ENCODE measurements at places on chromosomes 1 and 21. TPM values are rescaled to one million over a fixed set of nuclear protein-coding genes. Genes with fewer than 3 reads are reported as not detected.
A peak's percentile ranks its signal among the peaks of the same experiment; 100 is the strongest.

The S100A5 gene
- polyA plus RNA-seq: not detected

The ADPRS gene
- polyA plus RNA-seq: 16.2 TPM

The LCE1C gene
- polyA plus RNA-seq: not detected

The CA14 gene
- polyA plus RNA-seq: 1.1 TPM

The MYBPH gene
- polyA plus RNA-seq: not detected

The BNIPL gene
- not detected for polyA plus RNA-seq

The ITLN1 gene
- not detected for polyA plus RNA-seq

The COL6A2 gene
- polyA plus RNA-seq: 0.17 TPM

DNA sequence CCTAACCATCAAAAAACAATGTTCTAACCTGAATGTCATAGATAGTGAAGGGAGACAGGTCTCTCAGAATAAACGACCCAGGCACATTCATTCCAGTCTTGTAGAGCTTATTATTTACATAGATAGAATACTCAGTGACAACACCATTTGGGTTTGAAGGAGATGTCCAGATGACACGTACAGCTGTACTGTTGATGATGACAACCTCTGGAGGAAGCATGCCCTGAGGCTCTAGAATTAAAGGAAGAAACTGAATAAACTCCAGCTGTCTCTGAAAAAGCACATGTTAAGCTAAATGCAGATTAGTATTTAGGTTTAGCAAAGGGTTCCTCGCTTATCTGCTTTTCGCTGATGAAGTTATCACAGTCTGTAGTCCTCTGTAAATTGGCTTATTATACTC is 277.2 kb downstream of the KCTD3 start:
- H3K36me3 ChIP-seq: no peaks in the 10 kb centered on the region
- H3K27ac ChIP-seq: no peak overlapping the region

DNA sequence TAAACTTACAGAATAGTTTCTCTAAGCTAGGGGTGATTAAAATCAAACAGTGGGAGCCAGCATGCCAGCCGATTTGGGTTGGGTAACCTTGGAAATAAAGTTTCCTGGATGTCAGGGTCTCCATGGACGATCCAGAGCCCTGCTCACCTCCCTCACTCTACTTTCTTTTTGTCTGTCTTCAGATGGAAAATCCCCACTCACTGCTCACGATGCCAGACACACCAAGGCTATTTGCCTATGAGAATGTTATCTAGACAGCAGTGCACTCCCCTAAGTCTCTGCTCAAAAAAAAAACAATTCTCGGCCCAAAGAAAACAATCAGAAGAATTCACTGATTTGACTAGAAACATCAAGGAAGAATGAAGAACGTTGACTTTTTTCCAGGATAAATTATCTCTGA is 13.9 kb downstream of the SLAMF7 start:
- H3K4me1 ChIP-seq: peaks cover 7% of the 10 kb centered on the region
- no peak for DNase-seq
- H3K4me3 ChIP-seq: no peak overlapping the region
- H3K36me3 ChIP-seq: no peaks in the 10 kb centered on the region
- no peaks in the 10 kb centered on the region for H3K27me3 ChIP-seq

DNA sequence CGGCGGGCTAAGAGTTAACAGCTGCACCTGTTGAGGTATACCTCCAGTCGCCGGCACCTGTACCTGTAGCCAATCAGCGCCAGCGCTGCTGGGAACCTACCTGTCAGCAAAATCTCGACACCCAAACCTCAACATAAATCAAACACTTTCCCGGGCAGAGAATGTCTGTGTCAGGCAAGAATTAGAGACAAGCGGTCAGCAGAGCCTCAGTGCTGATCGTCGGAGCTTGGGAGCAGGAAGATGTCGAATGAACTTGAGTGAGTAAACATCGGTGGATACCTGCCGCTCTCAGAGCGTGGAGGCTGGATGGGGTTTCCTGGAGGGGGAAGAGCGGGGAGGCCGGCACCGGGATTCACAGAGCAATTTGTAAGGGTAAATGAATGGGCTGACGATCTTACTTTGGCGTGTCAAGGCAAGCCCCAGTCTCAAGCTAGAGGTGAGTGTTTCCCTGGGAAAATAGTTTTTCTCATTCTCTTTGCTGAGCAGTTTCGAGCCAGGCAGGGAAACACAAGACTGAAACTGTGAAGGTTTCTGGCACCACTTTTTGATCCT is at the start of gene GRHL3:
Gene GRHL3 (plus strand): TSS at position 46 of the 552 bp plus-strand sequence. CDS start 195 bp downstream, at position 241.
- peaks cover 68% of the 10 kb centered on the region for H3K27me3 ChIP-seq
- no peaks in the 10 kb centered on the region for H3K36me3 ChIP-seq
- H3K27ac ChIP-seq: no peak within 1 kb of the TSS
- H3K4me3 ChIP-seq: peak within 1 kb of the TSS; percentile 72
- no peak for DNase-seq

DNA sequence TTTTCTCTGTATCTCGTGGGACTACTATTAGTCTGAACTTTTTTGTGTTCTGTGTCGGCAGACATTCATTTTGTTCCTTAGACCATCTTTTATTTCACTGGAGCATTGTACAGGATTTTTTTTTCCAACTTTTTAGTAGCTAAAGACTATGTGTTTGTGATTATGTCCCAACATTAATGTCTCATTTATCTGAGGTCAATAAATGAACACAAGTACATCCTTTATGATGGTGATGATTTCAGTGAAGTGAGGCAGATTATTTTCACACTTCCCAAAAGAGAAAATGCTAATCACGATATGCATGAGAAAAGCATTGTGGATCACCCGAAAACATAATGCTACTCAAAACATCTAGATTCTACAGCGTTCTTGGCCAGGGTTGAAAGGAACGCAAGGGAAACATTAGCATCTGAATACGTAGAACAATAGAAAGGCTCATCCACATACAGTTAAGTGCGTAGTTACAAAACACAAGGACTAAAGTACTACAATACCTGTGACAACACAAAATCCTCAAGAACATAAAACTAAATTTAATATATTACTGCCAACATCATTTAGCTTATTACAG is 981.7 kb upstream of the NCAM2 start:
- H3K27me3 ChIP-seq: no peaks in the 10 kb centered on the region
- DNase-seq: no peak
- no peaks in the 10 kb centered on the region for H3K4me1 ChIP-seq
- H3K36me3 ChIP-seq: no peaks in the 10 kb centered on the region
- no peak overlapping the region for H3K4me3 ChIP-seq

DNA sequence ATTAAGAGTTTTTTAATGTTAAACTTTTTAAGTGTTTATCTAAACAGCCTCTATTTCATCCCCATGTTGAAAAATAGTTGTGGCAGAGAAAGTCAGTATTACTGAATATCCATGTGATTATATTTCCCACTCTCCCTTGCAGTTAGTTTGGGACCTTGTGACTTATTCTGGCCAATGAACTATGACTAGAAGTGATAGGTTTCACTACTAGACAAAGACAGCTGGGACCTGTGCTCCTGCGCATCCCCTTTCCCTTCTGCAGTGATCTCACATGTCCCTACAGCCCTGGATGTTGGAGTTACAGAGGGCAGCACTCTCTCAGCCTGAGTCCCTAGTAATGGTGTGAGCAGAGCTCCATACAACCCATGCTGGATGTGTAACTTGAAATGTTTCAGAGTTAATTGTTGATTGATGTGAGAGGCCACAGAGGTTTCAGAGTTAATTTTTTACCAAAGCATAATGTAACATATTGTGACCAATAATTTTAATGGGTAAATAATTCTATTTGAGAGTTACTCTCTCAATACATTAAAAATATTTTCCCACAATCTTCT is 18.7 kb upstream of the SAMD13 start:
- H3K36me3 ChIP-seq: peaks cover 25% of the 10 kb centered on the region
- no peaks in the 10 kb centered on the region for H3K4me1 ChIP-seq
- no peak overlapping the region for H3K27ac ChIP-seq
- DNase-seq: no peak

- no peaks in the 10 kb centered on the region for H3K4me1 ChIP-seq
- H3K27ac ChIP-seq: no peak overlapping the region
- H3K27me3 ChIP-seq: peaks cover 8% of the 10 kb centered on the region
- H3K4me3 ChIP-seq: no peak overlapping the region
- no peak for DNase-seq
These were observed 205.5 kb downstream of the KCNJ6 start for GRCh38 chr21:37710546-37711285.

GRCh38 chr1:172903581-172904220 is 147.0 kb downstream of the TNFSF18 start:
- peaks cover 51% of the 10 kb centered on the region for H3K4me1 ChIP-seq
- no peak overlapping the region for H3K27ac ChIP-seq
- no peak for DNase-seq
- no peaks in the 10 kb centered on the region for H3K36me3 ChIP-seq
- H3K4me3 ChIP-seq: no peak overlapping the region

- H3K36me3 ChIP-seq: no peaks in the 10 kb centered on the region
- no peak overlapping the region for H3K27ac ChIP-seq
- H3K4me1 ChIP-seq: peaks cover 8% of the 10 kb centered on the region
These were observed 5.1 kb upstream of the GNG12 start for GRCh38 chr1:67838180-67838910.

DNA sequence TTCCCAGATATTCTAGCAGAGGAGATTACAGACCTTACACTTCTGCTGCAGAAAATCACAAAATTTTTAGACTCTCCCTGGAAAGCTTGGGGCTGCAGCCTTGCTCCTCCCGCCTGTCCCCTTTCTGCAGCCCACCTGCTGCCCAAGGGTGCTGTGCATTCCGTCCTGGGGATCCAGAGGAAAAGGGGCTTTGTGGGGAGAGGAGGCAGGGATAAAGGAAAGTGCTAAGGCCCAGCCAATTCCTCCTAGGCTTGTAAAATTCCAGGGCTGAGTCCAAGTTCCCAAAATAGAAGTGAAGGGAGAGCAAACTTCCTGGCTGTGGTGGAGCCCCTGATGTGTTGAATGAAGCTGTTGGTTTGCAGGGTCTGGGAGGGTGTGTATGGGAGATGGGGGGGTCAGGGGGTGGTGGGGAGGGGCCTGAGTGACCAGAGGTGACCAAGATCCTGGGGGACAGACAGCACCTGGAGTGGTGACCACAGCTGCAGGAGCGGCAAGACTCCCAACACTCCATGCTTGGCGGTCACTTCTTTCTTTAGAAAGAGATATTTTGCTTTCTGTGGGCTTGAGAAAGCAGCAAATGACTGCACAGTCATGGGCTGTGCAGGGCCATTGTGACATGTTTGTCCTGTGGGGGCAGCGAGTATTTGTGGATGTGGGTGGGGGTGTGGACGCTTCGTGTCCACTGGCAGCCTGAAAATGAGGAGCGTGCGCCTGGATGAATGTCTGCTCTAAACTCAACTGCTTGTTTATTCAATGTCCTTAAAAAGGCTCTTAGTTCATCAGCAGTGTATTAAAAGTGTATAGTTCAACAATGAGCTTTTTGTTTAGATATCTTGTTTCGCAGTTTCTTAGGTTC is 68.4 kb downstream of the TLR5 start:
- H3K36me3 ChIP-seq: no peaks in the 10 kb centered on the region
- no peaks in the 10 kb centered on the region for H3K4me1 ChIP-seq
- H3K27me3 ChIP-seq: peaks cover 31% of the 10 kb centered on the region
- H3K27ac ChIP-seq: peak overlapping the region; percentile 5
- no peak for DNase-seq

GRCh38 chr1:222081859-222082258 is 340.0 kb upstream of the DUSP10 start:
- DNase-seq: no peak
- no peaks in the 10 kb centered on the region for H3K36me3 ChIP-seq
- H3K27me3 ChIP-seq: peaks cover 18% of the 10 kb centered on the region
- no peak overlapping the region for H3K27ac ChIP-seq
- no peaks in the 10 kb centered on the region for H3K4me1 ChIP-seq
- H3K4me3 ChIP-seq: no peak overlapping the region

DNA sequence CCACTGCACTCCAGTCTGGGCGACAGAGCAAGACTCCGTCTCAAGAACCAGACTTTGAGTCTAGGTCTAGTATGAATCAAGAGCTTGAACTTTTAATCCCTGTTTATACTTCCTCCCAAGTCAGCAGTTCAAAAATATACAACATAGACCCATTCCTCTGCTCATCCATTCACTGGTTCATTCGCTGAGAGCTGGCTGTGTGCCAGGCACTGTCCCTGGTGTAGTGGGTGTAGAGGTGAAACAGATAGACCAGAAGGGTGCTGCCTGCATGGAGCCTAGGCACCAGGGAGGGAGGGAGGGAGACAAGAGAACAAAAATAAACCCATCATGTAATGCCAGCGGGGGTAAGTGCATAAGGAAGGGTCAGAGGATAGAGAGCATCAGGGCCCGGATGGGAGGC is 25.5 kb upstream of the SEC16B start:
- no peak overlapping the region for H3K27ac ChIP-seq
- H3K36me3 ChIP-seq: no peaks in the 10 kb centered on the region
- H3K27me3 ChIP-seq: peaks cover 8% of the 10 kb centered on the region
- no peaks in the 10 kb centered on the region for H3K4me1 ChIP-seq
- no peak overlapping the region for H3K4me3 ChIP-seq

DNA sequence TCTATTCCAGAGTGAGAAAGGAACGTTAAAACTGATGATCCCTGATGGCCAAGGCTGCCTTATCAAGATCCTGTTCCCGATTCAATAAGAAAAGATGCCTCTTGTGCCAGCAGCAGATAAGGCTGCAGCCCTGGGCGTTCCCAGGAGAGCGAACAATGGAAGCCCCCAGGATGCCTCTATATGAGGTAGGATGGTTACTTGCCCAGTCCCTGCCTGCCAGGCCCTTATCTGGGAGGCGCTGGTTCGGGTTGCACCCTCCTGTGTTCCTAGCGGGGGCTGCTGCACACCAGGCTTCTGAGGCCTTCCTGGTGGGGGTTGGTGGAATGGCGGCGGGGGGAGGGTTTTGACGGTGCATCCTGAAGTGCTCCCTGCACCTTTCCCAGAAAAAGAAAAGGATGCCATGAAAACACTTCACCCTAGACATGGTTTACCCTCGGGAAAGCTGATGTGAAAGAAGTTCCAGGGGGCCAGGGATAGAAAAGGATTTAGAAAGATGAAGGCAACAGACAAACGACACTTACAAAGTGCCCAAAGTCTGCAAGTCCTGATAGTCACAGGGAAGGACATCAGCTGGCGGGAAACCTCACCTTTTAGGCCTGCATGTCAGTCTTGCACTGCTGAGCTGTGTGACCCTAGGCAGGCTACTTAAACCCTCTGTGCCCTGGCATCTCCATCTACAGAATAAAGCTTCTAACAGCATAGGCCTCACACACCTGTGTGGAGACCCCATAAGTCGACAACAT is 100.3 kb downstream of the KCNJ15 start:
- peaks cover 3% of the 10 kb centered on the region for H3K4me1 ChIP-seq
- no peak for DNase-seq
- no peaks in the 10 kb centered on the region for H3K36me3 ChIP-seq
- no peak overlapping the region for H3K4me3 ChIP-seq

- DNase-seq: no peak
- peaks cover 5% of the 10 kb centered on the region for H3K36me3 ChIP-seq
These were observed 95.0 kb upstream of the C1orf105 start for GRCh38 chr1:172325531-172325930.

GRCh38 chr1:228272331-228272791 is 64.5 kb downstream of the OBSCN start:
- H3K4me1 ChIP-seq: peaks cover 12% of the 10 kb centered on the region
- no peak overlapping the region for H3K27ac ChIP-seq
- H3K4me3 ChIP-seq: no peak overlapping the region
- no peaks in the 10 kb centered on the region for H3K36me3 ChIP-seq

GRCh38 chr1:178142806-178143205 is 48.9 kb downstream of the RASAL2 start:
- no peak overlapping the region for H3K27ac ChIP-seq
- no peaks in the 10 kb centered on the region for H3K4me1 ChIP-seq
- H3K36me3 ChIP-seq: no peaks in the 10 kb centered on the region
- no peak overlapping the region for H3K4me3 ChIP-seq
